GM23248 (cell line): ENCODE measurements at places on chromosomes 4 and X. TPM values are rescaled to one million over a fixed set of nuclear protein-coding genes. Genes with fewer than 3 reads are reported as not detected.

The PNMA5 gene
- total RNA-seq = not detected in 2 replicates

The TENM3 gene
- 8.1 and 16.3 TPM in 2 replicates for total RNA-seq

The ADAM29 gene
- total RNA-seq = not detected in 2 replicates

The GPRIN3 gene
- total RNA-seq = not detected in 2 replicates

- DNase-seq = no peak
These were observed 550 bp upstream of the CHM start for GRCh38 chrX:86047936-86048280.

GRCh38 chr4:62118558-62118957, 918.4 kb downstream of the ADGRL3 start:
- no peak for DNase-seq

GRCh38 chrX:21958916-21959315, 18.4 kb downstream of the SMS start:
- peak; percentile 34 for DNase-seq

- DNase-seq = peak; percentile 63
These were observed at the start of gene ZFX for GRCh38 chrX:24149351-24150050. Gene ZFX (plus strand): TSS chrX:24149729. CDS start chrX:24172743, 23,014 bp downstream.

- DNase-seq = peak; percentile 30
These were observed 63.6 kb downstream of the PALLD start for GRCh38 chr4:168560184-168561180.

DNA sequence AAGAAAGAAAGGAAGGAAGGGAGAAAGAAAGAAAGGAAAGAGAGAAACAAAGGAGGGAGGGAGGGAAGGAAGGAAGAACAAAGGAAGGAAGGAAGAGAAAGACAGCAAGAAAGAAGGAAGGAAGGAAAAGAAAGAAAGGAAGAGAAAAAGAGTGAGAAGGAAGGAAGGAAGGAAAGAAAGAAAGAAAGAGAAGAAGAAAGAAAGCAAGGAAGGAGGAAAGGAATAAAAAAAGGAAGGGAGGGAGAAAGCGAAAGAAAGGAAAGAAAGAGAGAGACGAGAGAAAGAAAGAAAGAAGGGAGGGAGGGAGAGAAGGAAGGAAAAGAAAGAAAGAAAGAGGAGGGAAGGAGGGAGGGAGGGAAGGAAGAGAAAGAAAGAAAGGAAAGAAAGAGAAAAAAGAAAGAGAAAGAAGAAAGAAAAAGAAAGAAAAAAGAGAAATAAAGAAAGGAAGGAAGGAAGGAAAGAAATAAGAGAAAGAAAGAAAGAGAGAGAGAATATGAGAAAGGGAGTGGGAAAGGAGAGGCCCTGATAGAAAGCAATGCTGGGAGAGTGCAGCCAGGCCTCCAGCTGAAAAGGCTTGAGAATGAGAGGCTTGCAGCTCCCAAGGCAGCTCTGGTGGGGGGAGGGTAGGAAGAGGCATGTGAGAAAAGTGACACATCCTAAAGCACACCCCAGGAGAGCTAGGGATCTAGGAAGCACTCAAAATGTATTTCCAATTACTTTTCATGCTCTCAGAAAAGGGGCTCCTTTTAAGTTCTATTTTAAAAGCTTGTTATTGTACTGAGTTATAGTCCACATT, 134.0 kb upstream of the ZIC3 start:
- no peak for DNase-seq
